Panc1 (cell line): ENCODE measurements at places on chromosomes 3 and 15.

- DNase-seq = no peak
These were observed 871.0 kb upstream of the CFAP20DC start for GRCh38 chr3:59920822-59921221.

DNA sequence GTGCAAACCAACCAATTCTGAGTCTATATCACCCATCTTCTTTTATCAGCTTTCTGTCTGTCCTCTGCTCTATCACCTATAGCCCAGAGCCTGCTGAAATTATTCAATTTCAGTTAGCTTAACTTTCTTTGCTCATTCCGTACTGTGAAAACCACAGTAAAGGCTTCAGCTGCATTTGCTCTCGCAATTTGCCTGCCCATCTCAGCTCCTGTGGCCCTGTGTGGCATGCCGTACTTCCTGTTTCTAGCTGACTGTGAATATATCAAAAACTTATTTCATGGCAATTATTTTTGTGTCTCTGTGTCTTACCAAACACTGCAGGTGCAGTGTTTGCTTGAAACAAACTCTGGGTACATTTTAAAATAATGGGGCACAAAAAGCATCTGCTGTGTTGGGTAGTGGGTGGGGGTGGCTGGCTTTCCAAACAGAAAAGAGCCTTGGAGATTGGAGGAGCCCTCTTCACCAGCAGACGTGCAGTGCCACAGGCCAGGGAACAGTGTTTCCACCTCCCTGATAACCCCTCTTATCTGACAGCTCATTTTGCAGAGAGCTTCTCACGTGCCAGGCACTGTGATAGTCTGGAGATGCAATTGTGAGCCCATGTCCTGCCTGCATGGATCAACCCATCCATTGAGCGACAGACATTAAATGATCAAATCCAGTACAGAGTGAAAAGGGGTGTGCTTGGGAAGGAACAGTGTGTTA, 45.2 kb downstream of the GASK1A start:
- DNase-seq = no peak

GRCh38 chr15:41284427-41285177, 47.8 kb downstream of the OIP5 start:
- DNase-seq = no peak

DNA sequence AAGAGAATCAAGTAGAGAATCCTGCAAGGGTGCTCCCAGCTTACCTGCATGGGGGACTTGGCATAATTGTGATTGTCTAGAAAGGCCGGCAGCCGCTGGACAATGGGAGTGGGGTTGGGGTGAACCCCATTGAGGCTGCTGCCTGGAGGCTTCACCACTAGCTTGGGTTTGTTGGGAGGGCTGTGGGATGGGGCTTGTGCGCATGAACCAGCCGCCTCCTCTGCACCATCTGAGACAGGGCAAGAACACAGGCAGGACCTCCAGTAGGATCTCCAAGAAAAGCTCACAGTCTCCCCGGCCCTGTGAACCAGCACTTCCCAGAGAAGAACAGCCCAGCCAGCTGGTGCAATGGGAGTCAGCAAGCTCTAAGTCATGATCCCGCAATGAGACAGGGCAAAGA, 39.8 kb downstream of the SEMA3G start:
- no peak for DNase-seq

- no peak for DNase-seq
These were observed 308.5 kb upstream of the PROK2 start for GRCh38 chr3:72093270-72093991.

GRCh38 chr3:43411429-43411828, 125.1 kb downstream of the SNRK start:
- no peak for DNase-seq

DNA sequence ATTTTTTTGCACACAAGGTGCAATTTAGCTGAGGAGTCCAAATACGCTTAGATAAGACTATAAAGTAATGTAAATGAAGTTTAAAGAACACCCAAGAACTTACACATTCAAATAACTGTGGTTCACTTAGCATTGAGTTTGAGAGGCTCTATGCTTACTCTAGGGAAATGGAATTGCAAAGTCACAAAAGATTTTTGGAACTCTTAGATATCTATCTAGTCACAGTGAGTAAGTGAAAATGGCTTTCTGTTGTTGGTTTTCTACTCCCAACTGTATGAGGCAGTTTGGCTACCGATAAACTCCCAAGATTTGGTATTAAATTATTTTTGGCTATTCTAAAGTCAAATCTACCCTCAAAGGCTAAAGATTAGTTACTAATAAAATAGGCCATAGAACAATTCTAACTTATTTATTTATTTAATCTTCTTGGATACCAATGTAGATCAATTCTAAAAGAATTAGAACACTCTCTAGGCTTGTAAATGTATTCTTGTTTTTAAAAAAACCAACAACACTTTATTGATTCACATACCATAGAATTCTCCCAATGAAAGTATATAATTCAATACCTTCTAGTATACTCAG, 165.4 kb downstream of the SNRK start:
- DNase-seq = no peak

DNA sequence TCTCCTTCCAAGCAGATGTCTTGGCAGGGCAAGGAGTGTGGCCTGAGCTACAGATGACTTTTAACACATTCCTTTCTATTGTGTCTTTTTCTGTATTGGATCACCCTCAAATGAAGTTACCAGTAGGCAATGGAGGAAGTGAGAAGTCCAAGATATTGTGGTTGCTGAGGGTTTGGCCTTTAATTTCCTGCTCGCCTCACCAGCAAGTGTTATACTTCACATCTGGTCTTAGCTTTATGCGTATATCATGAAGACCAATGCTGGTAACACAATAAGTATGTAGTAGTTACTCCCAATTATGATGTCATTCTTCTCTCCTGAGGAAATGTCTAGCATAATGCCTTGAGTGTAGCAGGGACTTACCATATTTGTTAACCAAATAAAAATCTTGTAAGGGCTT, 179.9 kb downstream of the ZIC1 start:
- no peak for DNase-seq
